ENCODE measurements at places on chromosomes 12 and 14. TPM values are rescaled to one million over a fixed set of nuclear protein-coding genes. Genes with fewer than 3 reads are reported as not detected.

GRCh38 chr12:13576935-13577500 is 380.5 kb downstream of the EMP1 start:
- DNase-seq, result no peak

GRCh38 chr14:59197695-59198262 is 9.3 kb downstream of the DAAM1 start:
- no peak for DNase-seq

GRCh38 chr12:212715-213526 is 1.0 kb downstream of the SLC6A12 start:
- no peak for DNase-seq

- no peak for DNase-seq
Measured at GRCh38 chr12:102437511-102437910, 42.9 kb downstream of the IGF1 start.

DNA sequence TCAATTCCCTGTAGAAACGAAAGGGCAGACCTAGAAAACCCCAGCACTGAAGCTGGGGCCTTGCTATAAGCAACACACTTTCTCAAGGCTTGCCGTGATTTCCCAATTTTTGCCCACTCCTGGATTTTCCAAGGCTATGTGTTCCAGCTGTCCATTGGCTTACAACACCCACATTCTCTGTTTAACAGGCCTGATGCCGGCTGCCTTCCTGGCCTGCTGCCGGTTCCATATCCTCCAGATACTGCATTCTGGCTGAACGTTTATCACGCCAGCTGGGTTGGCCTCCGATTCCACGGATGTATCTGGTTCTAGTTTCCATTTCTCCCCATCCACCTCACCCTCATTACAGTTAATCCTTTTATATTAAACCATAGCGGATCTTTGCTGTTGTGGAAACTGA is 2.0 kb upstream of the PCNX1 start:
- no peak for DNase-seq

DNA sequence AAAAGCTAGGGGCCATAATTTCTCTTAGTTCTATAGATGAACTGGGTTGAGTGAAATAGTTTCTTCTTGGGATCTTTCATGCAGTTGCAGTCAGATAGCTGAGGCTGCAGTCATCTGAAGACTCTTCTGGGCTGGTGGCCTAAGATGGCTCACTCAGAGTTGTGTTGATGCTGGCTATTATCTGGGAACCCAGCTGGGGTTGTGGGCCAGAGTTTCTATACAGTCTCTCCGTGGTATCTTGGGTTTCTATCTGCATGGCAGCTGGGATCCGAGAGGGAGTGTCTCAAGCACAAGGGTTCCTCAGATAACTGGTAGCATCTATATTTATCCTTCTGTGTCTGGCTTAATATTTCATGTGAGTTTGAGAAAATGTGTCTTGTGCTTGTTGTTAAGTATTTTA is 21.1 kb downstream of the AVPR1A start:
- no peak for DNase-seq

- DNase-seq, result no peak
Measured at GRCh38 chr14:105069871-105070759, 4.9 kb upstream of the GPR132 start.

GRCh38 chr12:32534698-32535097 is 135.3 kb downstream of the FGD4 start:
- DNase-seq, result no peak

DNA sequence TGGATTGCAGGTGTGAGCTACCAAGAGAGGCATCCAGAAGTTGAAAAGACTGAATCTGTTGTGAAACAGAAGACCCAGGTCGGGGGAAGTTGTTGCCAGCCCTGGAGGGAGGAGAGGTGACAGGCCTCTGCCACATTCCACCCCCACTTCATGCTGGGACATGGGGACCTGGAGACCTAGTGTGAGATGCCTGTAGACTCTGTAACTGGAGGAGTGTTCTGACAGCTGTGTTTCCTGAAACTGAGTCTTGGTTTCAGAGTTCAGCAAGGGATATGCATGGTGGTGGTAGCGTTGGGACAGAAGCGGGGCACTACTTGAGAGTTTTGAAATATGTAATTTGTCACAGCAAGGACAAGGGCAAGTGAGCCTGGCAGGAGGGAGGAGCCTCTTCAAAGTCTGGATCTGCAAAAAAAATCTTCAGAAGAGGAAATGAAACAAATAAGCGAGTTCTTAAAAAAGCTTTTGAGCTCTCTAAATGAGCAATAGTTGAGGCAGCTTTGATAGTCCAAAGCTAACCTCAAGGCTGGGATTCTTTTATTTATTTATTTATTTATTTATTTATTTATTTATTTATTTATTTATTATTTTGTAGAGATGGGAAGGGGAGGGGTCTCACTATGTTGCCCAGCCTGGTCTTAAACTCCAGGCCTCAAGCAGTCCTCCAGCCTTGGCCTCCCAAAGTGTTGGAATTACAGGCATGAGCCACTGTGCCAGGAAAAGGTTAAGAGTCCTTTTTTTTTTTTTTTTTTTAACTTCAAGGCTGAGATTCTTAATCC is 58.9 kb upstream of the EEA1 start:
- DNase-seq, result no peak

DNA sequence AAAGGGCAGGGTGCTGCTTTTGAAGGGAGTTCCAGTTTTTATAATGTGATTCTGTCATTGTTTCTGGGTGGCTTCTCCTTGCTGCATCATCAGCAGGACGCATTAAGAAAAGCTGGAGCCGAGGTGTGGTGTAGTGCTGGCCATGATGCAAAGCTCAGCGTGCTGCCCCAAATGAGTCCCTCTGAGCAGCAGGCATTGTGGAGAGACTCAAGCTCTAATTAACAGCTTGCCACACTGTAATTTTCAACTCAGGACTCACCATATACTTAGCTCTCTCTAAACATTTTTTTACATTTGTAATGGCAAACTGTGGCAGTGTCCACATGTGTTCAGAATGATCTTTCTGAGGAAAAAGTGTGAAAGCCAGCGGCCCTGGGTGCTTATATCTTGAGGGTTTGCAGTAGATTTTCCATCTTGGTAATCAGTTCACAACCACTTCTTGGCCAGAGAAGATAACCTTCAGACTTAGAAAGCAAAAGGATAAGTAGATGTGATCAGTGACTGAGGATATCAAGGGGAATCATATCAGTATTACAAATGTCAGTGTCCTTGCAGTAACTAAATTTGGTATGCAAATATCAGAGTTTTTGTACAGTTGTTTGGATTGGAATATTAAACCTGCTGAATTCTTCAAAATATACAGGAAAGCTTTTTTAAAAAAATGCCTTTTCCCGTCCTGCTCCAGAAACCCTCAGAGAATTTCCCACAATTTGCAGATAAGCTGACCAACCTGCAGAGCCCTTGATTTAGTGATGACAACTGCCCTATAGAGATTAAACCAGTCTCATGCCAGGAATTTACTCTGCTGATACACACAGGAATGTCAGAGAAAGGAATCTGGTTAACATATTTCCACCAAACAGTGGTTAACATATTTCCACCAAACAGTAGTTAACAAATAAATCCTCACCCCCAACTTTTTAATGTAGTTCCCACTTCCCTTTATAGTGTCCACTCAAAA is 63.6 kb downstream of the DAAM1 start:
- DNase-seq, result peak; percentile 40

- peak; percentile 88 for DNase-seq
Measured at GRCh38 chr12:91023326-91024004, 18.7 kb upstream of the EPYC start.

- DNase-seq, result no peak
Measured at GRCh38 chr12:58105225-58106119, 164.1 kb downstream of the ATP23 start.

- DNase-seq, result no peak
Measured at GRCh38 chr12:47899466-47899865, 5.3 kb downstream of the VDR start.

- peak; percentile 43 for DNase-seq
Measured at GRCh38 chr12:57175428-57176138, 28.2 kb upstream of the LRP1-AS start.

GRCh38 chr12:114287821-114288525 is 118.0 kb downstream of the TBX5 start:
- peak; percentile 6 for DNase-seq

DNA sequence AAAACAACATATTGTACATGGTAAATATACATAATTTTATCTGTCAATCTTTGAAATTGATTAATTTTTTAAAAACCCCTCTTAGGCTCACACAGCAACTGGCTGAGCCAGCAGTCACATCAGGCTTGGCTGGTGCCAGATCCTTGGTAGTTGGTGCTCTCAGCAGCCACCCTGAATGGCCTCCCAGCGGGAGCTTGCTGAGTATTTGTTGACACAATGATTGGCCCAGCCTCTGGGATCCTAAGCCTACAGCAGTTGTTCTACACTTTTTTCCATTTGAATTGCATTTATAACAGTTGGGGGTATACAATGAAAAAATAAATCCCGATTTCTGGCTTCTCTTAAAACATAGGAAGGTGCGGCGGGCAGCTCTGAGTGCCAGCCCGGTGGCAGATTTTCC is 11.1 kb downstream of the PRKAB1 start:
- no peak for DNase-seq

GRCh38 chr12:78864870-78865463 is 393 bp downstream of the SYT1 start:
- DNase-seq, result no peak

DNA sequence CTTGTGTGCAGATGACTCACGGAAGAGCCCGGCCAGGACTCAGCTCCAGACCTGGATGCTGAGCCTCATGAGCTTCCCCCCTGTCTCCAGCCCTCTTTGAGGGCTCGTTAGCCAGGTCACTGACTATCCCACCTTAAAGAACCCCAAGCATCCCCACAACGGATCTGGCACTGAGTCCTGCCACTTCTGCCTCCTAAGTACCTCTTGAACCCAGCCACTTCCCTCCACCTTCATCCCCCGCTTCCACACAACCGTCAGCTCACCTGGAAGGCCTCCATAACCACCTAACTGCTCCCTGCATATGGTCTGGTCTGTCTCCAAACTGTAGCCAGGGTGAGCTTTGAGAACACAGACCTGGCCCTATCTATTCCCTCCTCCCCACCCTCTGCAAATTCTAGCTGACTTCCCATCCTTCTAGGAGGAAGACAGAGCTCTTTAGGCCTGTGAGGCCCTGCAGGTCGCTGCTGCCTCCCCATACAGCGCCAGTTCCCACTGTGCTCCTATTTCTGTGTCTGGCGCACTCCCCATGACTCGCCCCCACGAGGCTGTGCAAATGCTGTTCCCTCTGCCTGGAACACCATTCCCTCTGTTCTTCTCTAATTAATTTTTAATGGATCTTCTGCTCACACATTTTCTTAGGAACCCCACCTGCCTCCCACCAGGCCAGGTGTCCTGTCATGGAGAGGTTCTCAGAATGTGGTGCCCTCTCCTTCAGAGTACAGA is 2.9 kb upstream of the HSP90AA1 start:
- DNase-seq, result no peak

- peak; percentile 29 for DNase-seq
Measured at GRCh38 chr12:102765736-102766135, 151.3 kb downstream of the PAH start.

GRCh38 chr12:127396734-127397133 is 870.2 kb upstream of the TMEM132C start:
- no peak for DNase-seq

DNA sequence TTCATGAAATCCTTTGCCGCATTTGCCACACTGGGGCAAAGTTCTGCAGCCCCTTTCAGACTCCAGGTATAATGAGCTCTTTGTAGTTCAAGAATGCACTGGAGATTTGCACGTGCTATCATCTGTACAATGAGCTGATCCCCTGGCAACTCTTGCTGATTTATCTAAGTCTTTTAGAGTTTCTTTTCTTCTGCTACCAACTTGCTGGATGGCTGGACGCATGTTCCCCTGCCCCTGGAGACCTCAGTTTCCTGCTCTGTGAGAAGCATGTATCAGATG is 103.2 kb downstream of the CMKLR1 start:
- DNase-seq, result no peak

DNA sequence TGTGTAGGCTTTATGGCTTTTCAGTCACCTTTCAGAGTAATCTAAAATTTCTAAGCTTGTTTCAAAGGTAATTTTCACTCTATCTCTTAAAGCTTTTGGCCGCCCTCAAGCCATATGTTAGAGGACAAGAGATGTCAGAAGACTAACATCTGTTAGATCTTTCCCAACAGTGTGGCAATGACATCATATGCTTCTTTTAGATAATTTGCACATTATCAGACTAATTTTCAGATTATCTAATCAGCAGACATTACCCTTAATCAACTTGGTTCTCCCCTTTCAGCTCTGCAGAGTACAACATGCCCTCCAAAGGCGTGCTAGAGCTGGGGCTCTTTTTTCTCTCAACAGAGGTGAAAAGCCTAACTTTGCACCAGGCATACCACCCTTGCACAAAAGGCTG is 207.1 kb downstream of the DPF3 start:
- no peak for DNase-seq

DNA sequence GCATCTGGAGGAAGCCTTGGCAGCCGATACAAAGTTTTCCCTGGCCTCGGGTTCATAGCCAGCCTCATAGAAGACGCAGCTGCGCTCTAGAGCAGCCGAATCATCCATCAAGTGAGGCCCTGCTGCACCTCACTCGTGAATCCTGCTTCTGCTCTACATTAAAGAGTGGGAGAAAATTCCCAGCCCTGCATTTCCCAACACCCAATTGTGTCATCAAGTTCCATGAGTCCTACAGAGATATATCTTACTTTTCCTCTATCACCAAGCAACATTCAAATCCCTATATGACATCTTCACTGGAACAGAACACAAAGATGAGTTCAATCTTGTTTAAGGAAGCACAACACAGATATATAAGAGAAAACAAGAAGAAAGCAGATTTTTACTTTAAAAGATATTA is 139.3 kb downstream of the TTC7B start:
- no peak for DNase-seq

DNA sequence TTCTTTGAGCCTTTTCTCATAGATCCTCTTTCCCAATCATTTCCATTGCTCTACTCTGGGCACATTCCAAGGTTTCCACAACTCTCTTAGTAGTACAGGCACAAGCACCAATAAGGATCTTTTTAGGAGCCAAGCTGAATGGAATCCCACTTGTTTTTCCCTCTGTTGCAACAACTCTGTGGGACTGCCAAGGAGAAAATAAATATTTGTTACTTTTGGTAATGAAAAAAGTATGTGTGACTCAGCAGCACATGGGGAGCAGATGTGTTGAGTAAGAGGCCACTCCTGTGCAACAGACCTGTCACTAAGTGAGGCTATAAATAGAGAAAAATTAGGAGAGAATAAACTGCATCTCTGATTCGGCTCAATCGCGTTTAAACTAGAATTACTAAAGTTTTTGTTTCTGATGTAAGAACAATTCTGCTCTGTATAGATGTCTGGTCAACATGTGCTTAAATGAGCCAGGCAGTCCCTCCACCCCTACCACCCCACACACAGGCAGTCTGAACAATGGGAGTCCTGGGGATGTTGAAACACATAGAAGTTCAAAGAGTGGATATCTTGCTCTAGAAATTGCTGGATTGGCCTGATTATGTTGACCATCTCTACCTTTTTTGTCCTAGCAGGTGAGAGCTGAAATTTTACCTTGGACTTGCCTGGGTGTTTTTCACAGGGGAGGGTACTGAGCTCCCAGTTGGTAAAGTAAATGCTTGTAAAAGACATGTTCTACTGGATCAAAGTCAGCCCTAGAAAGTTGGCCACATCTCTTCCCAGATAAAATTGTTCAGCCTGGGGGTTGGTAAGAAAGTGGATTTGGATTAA is 244.3 kb upstream of the NOVA1 start:
- DNase-seq, result peak; percentile 83

The PLD4 gene
- 0.02 TPM for total RNA-seq

The CLEC9A gene
- not detected for total RNA-seq

The GALNT6 gene
- 58.9 TPM for total RNA-seq

The SERPINA9 gene
- not detected for total RNA-seq

The DDX23 gene
- total RNA-seq, result 90.7 TPM

The IL31 gene
- total RNA-seq, result not detected

The AQP6 gene
- not detected for total RNA-seq

Measured in HT1080 (cell line).